HT-29 (cell line): ENCODE measurements at places on chromosomes 12 and 14.

DNA sequence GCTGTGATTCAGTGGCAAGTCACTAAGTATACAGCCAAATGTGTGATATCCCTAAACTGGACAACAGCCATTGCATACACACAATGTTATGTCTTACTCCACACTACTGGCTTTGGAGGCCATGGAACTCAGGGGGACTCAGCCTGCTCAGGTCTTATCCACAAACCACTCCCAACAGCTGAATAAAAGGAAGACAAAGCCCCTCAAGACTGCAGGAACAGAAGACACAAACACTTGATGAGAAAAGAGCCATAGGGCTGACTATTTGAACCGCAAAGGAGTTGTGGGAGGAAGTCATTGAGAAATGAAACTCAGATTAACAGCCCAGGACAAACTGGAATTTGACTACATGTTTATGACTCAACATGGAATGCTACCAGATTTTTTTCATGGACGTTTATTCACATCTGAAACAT is 40.9 kb downstream of the PTGER2 start:
- DNase-seq = no peak

DNA sequence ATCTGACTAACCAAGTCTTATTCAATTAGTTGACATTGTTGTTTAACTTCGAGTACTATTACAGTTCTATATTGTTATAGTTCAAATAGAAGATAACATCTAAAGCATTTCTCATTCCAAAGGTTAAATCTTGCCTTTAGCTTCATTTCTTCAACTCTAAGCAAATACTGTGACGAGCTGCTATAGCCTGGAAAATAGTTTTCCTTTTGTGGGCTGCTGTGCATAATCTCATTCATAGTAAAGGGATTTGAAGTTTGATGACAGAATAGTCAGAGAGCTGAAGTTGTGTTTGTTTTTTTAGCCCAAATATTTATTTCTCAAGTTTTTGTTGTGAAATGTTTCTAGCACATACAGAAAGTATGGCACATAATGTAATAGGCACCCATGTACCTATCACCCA is 13.4 kb downstream of the PSEN1 start:
- DNase-seq = no peak

DNA sequence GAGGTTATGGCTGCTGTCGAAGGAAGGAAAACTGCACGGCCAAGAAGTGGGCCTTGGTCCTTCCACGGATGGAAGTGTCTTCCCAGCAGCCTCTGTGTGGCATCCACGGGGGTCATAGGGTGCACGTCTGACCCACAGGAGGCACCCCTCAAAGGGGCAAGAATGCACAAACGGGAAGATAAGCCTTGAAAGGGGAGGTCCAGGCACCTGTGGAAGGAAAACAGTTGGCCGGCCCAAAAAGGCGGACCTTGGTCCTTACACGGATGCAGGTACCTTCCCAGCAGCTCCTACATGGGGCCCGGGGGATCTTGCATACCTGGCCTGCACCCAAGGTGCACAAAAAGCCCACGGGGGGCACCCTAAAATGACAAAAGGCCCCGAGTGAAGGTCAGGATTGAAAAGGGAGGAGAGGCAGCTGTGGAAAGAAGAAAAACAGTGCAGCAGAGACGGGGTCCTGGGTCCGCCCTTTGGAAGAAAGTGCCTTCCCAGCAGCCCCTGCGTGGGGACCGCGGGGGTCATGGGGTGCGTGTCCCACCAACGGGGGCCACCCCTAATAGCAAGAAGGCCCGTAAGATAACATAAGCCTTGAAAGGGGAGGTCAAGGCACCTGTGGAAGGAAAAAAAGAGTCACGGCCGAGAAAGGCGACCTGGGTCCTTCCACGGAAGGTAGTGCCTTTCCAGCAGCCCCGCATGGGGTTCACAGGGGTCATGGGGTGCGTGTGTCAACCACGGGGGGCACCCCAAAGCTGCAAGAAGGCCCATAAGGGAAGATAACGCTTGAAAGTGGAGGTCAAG is 276.1 kb downstream of the ALG10 start:
- DNase-seq = no peak

DNA sequence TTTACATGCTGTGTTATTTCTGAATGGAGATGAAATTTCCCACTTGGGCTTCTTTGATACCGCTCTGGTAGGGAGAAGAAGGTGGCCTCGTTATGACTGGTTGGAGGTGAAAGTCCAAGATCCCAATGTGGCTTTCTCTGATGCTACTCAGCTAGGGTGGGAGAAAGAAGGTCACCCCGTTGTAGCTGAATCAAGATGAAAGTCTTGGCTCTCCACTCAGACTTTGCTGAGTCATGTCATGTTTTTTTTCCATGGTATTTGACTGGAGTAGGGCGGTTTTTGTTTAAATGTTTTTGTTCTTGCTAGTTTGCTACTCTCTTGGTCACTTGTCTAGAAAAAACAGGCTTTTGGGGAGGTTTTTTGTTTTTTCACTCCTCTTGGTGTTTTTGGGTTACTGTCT is 2.4 kb upstream of the PDE6H start:
- no peak for DNase-seq

- no peak for DNase-seq
Measured at GRCh38 chr14:89574420-89574819, 157.4 kb upstream of the FOXN3 start.

DNA sequence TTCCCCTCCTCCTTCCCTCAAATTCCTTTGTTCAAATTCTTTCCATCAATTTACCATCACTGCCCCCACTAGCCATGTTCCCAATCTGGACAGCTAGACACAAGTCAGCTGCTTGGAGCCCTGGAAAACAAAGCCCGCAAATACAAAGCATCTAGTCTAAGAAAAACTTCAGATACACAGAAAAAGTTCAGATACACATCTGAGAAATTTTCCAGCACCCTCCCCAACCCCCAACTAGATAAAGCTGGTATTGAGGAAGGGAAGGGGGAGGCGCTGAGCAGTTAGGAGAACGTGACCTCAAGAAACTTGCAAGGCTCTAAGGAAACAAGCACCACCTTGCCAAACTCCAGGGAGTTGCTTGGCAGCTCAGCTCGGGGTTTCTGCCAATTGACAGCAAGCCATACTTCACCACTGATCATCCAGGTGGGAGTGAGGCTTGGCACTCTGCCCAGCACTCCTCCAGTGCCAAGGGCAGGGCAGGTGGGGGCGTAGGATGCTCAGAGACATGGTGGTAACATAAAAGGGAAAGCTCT is 5.1 kb upstream of the CNIH1 start:
- no peak for DNase-seq

DNA sequence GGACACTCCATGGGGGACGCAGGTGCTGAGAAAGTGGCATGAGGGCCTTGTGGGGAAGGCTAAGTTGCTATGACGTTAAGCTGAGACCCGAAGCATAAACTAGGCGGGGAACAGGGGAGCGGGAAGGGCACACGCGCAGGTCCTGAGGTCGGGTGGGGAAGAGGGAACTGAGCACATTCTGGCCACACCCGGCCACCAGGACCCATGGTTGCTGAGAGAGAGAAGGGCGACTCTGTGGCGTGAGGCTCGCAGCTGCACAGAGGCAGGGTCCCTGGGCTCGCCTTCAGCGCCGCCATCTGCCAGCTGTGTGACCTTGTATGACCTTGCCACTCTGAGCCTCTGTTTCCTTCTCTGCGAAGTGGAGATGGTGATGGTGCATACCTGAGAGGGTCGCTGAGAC is 182.5 kb downstream of the PHETA1 start:
- no peak for DNase-seq

DNA sequence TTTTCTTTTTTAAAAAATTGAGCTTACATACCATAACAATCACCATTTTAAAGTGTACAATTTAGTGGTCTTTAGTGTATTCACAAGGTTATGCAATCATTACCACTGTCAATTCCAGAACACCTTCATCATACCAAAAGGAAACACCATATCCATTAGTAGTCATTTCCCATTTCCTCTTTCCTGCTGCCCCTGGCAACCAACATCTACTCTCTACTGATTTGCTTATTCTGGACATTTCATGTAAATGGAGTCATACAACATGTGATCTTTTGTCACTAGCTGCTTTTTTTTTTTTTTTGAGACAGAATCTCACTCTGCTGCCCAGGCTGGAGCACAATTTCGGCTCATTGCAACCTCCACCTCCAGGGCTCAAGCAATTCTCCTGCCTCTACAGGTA is 66.8 kb upstream of the CFL2 start:
- DNase-seq = no peak

GRCh38 chr14:34437729-34438080 is 24.3 kb downstream of the SPTSSA start:
- no peak for DNase-seq

DNA sequence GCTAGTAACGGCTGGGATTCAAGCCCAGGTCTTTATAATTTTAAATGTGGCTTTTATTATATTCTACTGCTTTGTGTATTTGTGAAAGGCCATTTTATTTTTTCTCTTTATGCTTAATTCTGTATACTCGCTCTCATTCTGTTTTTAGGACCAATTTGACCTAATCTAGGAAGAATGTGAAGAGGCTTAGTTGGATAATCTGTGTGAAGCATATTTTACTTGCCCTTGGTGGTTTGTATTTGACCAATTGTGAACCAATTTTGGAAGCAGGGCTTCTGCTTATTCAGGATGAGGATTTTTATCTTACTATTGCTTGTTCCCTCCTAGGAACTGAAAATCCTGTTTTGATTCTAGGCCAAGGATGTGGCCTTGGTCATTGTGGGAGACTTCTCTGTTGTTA is 113.1 kb downstream of the TTC6 start:
- DNase-seq = no peak

- DNase-seq = peak; percentile 88
Measured at GRCh38 chr12:53006810-53007309, 604 bp downstream of the EIF4B start.
